HS-27A (cell line): ENCODE measurements at places on chromosomes 7 and 10.

GRCh38 chr10:110821508-110821907 is 50.2 kb upstream of the PDCD4 start:
- DNase-seq: no peak

- DNase-seq: no peak
Observed at GRCh38 chr10:49540056-49540797, 1.3 kb upstream of the ERCC6 start.

GRCh38 chr10:71279590-71280170 is 39.4 kb upstream of the SLC29A3 start:
- no peak for DNase-seq

DNA sequence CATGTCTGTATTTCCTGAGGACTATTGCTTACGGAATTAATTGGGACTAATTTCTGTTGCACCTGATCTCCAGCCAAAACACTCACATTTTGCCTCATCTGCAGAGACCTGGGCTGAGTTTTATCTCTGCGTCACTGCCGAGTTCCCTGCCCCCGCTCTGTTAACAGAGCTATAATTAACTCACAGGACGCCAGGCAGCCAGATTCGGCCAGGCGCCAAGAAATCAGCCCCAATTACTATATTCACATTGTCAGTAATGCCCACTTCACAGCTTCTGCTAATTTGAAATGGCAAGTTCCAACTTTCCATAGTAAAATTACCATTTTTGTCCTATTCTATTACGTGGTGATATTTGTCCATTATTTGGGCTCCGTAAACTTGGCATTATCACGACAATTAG is 130.5 kb downstream of the CUX1 start:
- no peak for DNase-seq

DNA sequence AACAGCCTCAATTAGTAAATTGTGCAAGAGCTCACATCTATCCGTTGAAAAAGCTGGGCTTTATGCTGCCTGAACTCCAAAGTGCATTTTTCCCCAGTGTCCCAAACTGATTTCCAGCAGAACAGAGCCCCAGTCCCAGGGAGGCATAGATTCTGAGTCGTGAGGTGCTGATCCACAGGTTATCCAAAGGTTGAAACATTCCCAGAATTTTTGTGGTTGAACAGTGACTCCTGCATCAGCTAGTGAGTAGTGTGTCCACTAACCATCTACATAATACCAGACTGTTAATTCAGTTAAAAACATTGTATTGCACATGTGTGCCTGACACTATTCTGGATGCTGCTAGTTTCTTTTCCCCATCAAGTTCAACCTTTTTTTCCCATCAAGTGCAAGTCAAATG is 761.5 kb downstream of the GATA3 start:
- DNase-seq: no peak

DNA sequence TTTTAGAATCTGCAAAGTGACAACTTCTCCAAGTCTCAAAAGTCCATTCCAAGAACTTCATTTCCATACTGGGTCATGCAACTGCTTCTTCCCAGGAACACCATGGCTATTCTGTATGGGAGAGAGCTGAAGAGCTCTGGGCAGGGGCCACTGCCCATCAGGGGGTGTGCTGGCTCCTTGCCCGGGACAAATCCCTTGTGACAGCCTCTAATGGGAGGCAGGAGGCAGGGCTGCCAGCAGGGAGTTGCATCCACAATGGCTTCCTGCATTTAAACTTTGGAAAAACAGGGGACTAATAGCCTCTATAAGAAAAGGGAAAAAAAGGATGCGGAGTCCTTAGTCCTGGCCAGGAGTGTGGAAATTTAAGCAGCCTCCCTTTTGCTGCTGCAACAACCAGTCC is 18.4 kb upstream of the FRMD4A start:
- DNase-seq: no peak

DNA sequence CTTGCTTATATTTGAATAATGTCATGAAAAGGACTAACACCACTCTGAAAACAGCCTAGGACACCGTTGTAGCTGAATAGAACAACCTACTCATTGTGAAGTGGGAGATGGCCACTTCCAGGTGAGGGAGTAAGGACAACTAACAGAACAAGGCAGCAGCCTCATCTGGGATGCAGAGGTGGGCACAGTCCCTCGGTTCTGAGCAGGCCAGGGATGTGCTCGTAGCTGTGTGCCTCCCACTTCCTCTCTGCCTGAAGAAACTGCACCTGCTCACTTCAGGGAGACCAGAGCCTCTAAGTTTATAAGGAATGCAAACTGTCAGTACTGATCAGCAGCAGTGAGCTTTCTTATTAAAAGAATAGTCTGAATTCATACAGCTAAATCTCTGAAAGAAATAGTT is 2.5 kb downstream of the VSTM4 start:
- DNase-seq: no peak

GRCh38 chr7:79064187-79064823 is 389.2 kb downstream of the MAGI2 start:
- DNase-seq: no peak

DNA sequence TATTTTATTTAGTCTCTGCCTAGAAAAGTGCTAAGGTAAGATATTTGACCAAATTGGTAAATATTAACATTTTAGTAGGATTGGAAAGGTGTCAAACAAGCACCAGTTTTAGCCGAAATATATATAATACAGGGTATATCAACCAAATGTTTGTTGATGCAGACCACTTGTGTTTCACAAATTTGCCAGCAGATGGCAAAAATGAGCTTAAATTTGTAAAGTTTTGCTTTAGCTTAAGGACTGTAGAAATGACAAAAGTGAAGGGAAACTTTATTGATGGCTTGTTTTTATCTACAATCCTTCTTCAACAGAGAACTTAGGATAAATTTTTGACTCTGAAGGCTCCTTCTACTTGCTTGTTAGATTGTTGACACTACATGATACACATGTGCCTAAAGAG is 4.8 kb upstream of the POLR1F start:
- DNase-seq: no peak

- DNase-seq: no peak
Observed at GRCh38 chr10:113130014-113130641, 180.1 kb downstream of the TCF7L2 start.

GRCh38 chr7:51644216-51644615 is 327.6 kb upstream of the COBL start:
- DNase-seq: no peak

GRCh38 chr10:79221110-79222051 is 125.9 kb upstream of the PPIF start:
- no peak for DNase-seq

DNA sequence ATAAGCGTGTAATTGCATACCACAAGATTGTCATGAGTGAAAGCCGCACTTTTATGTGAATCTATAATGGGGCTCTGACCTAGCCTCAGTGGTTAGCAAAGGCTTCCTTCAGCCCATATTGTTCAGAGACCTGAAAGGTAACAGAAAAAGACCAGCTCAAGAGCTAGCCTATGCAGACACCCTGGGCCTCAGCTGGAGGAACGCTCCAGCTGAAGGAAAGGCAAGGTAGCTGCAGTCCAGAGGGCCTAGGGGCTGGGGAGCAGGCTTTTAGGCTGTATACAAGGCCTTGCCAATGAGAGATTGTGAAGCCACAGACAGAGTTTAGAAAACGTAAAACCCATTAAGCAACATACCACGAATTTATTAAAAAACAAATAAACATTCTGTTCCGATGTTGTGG is 246.6 kb upstream of the GHITM start:
- no peak for DNase-seq

- no peak for DNase-seq
Observed at GRCh38 chr7:120564145-120564544, 291.2 kb downstream of the KCND2 start.

DNA sequence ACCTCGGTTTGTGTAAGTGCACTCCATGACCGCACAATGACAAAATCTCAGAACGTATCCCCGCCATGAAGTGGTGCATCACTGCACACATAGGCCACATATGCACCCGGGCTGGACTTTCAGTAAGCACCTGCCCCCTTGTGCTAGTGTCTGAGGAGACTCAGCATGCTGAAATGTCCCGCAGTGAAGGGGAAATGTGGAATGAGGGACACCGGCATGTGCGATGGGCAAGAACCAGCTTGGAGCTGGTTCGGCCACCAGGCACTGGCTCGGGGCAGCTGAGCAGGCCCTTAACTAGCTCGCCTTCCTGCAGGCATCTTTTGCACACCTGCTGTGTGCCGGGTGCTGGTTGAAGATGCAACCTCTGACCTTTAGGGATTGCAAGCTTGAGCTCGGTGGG is 49.8 kb upstream of the TNS3 start:
- DNase-seq: no peak

- no peak for DNase-seq
Observed at GRCh38 chr7:127979113-127979727, 52.0 kb downstream of the LRRC4 start.

DNA sequence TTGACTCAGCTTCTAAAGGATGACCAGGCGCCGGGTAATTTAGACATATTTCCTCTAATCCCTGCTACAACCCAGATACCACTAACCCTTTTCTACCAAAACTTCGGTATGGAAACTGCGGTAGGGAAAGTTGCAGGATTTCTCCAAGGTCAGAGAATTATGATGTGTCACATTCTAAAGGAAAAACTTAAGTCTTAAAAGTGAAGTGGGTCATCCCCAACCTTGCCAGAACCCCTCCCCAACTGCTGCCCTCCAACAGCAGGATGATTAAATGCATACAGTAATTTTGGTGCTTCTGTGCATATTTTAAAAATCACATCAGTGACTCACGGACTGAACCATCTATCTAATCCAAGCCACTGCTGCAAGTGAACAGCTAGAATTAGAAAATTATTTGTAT is 52.7 kb downstream of the GRB10 start:
- no peak for DNase-seq

DNA sequence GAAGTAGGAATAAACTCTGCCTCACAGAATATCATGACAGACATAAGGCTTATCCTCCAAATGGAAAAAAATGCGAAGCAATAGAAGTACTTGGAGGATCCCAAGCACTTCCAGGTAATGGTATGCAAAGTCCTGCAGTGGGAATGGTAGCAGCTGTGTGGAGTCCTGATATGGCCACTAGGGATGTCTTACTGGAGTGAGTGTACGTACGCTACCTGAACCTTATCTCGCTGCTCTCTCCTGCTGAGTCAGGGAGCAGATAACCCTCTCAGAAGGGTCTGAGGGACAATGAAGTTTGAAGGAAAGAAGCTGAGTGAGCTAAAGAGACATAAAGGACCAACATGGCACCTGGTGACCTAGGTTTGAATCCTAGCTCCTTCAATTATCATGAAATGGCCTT is 42.2 kb downstream of the CH25H start:
- no peak for DNase-seq

DNA sequence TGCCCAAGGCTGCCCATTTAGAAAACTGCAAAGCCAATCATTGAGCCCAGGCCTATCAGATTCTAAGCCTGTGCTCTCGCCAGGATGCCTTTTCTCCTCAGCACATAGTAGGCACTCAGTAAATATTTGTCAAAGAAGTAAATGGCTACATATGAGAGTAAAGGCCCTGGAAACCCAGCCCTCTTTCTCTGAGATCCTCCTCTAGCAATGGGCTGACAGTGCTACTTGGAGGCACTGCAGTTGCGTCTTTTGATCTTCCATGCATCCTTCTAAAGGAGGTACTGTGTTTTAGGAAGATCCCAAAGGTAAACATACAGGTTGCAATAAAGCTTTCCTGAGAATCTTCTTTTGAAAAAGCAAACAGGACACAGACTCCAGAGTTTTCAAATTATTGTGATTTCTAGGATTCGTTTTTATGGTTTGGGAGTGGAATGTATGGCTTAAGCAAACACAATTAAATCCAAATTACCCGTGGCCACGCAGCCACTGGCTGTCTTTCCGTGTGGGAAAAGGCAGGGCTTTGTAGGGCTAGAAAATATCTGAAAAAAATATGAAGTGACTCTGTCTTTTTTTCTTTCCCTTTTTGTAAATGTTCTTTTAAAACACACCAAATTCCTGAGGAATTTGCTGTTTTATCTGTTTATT is 151.3 kb upstream of the BMPER start:
- DNase-seq: no peak

DNA sequence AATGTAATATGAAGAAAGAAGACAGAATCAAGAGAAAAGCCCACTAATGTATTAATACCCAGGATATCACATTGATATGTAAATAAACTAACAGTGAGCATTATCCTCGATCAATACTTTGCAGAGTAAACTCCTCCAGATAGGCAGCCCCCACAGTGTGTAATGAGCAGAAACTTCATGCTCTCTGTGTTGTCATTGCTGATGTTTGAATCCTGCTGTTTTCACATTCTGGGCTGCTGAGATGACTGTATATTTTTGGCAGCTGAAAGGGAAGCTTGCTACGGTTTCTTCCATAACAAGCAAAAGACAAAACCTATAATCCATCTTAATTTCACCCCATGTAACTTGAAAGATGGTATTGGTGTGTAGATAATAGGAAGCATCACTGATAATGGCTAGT is 15.3 kb upstream of the THSD7A start:
- DNase-seq: no peak

DNA sequence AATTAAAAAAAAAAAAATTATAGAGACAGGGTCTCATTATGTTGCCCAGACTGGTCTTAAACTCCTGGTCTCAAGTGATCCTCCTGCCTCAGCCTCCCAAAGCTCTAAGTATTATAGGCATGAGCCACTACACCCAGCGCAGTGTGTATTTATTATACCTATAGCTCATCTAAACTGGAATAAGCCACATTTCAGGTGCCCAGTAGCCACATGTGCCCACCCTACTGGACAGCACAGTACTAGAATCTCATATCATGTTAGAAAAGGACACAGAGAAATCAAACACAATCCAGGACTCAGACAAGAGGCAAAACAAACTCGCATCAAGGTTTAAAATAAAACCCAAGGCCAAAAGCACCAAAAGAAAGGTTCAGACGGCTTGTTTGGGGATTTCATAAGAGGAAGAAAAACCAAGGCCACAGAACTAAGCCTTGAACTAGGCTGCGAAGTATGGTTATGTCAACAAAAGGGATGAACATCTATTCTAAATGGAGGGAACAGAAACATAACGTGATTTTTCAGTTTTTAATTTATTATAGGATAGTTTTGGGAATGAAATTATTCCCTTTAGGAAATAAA is 32.3 kb downstream of the SLC16A9 start:
- no peak for DNase-seq

- DNase-seq: no peak
Observed at GRCh38 chr7:1659696-1660095, 10.4 kb upstream of the ELFN1 start.

- DNase-seq: no peak
Observed at GRCh38 chr10:45514291-45515270, 140.6 kb downstream of the ALOX5 start.

DNA sequence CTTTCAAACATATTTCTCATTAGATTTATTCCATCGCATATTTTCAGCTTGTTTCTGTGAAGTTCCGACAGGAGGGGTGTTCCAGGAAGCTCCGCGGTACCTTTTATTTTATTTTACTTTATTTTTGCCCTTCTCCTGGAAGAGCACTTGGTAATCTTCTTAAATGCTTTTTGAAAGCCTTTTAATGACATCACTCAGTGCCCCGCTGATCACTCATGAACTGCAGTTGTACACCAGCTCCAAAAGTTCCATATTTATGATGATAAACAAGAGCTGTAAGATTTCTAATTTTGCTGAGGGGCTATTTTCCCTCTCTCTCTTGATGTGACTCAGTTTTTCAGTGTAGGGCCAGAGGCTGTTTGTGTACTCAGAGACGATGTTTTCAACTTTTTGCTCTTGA is 144.4 kb downstream of the KIAA1217 start:
- DNase-seq: no peak
